Vagina (tissue), 2 donors: ENCODE measurements at places on chromosomes 1 and 21.
A peak's percentile ranks its signal among the peaks of the same experiment; 100 is the strongest.

DNA sequence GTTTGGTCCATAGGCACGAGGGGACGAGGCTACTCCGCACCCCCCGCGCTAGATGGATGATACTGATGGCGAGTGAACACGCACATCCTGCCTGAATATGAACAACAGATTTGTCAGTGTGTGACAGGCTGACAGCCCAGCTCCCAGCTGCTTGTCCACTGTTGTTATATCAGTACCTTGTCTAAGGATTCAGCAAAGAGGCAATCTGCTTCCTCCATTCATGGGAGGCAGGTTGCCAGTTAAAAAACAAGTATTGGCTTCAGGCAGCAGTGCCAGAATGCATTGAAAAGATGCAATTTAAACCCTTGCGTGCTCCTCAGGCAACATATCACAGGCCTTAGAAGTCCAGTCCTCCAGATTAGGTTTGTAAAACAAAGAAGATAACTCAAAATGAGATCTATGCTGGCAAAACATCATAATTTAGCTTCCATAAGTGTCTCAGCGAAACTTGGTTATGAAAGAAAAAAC is 223.3 kb downstream of the GPATCH2 start:
- no peak for DNase-seq

DNA sequence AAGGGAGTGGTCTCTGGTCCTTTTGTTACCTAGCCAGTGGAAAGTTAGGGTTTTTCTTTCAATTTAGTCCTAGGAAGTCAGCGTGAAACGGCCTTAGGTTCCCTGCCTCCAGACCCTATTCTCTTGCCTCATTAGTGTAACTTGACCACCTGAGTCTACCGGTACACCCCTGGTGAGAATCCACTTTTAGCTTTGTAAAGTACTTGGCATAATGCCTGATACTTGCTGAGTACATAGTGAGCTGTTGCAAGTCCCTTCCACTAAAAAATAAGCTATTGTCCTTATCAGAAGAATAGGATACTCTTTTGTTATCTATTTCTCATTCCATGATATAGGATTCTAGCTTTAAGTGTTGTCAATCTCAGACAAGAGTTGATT is 228.8 kb downstream of the ST6GALNAC3 start:
- no peak for DNase-seq

DNA sequence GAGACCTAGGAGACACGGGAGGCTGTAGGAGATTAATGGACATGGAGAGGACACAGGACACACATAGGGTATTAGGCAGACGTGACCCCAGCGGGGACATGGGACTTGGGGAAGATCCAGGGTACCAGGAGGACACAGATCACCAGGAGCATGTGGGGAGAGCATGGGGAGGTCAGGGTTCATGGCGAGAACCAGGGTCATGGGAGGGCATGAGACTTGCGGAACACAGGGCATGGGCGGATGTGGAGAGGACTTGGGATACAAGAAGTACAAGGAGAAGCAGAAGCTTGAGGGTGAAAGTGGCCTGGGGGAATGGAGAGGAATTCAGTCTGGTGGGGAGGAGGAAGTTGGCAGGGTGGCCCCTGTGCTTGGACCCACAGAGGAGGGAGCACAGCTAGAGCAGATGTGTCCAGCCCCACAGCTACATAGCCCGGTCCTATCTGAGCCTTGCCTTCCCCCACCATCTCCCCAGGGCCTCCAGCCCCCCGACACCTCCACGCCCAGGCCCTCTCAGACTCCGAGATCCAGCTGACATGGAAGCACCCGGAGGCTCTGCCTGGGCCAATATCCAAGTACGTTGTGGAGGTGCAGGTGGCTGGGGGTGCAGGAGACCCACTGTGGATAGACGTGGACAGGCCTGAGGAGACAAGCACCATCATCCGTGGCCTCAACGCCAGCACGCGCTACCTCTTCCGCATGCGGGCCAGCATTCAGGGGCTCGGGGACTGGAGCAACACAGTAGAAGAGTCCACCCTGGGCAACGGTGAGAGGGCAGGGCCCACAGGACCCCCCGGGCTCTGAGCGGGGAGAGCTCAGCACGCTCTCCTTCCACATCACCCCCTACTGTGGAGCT is 12.1 kb downstream of the TIE1 start:
- DNase-seq = no peak

DNA sequence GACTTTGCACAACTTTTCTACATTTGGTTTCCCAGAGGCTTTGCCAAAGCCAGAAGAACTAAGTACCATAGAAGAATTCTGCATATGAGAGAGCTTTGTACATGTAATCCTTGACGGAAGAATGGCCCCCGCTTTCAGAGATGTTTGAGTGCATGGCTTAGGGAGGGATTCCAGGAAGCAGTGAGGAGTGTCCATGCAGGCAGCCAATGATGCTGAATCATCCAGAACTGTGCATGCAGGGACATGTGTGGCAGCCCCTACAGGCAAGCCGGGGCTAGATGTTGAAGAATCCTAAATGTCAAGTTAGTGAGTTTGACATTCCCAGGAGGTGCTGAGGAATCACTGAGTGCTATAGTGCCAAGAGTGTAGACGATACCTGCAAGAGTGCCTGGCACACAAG is 9.9 kb upstream of the HAO2 start:
- peak; percentile 81 for DNase-seq

GRCh38 chr1:246355411-246356230 is 151.5 kb downstream of the SMYD3 start:
- DNase-seq = no peak

DNA sequence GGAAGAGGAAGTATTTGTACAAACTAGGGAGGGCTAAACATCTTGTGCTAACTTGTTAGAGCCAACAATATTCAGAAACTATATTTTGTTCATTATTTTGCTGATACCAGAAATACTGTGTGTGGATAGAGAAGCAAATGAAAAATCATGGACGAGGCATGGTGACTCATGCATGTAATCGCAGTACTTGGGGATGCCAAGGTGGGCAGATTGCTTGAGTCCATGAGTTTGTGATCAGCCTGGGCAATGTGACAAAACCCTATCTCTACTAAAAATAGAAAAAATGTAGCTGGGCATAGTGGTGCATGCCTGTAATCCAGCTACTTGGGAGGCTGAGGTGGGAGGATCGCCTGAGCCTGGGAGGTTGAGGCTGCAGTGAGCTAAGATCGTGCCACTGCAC is 13.4 kb downstream of the LRRC41 start:
- DNase-seq = no peak

- DNase-seq = no peak
Measured at GRCh38 chr1:82108843-82109242, 308.1 kb downstream of the ADGRL2 start.

- DNase-seq = no peak
Measured at GRCh38 chr1:17944646-17945045, 163.0 kb upstream of the IGSF21 start.

GRCh38 chr1:243422362-243422761 is 166.5 kb downstream of the SDCCAG8 start:
- DNase-seq = no peak

DNA sequence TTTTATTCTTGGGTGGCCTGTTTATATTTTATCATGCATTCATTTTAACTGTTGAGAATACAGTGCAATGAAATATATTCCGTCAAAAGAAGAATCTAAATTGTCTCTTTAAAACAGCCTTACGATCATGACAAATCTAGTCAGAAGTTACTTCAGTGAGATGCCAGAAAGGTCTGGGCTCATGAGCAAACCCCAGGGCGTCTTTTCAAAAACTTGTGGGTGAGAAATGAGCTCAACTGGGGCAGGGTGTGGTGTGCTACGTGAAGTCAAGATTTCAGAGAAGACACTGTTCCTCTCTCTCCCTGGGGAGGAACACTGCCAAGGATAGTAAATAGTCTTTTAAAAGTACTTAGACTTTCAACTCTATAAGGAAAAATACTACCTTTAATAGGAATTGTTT is 13.4 kb upstream of the UAP1 start:
- DNase-seq = no peak

- no peak for DNase-seq
Measured at GRCh38 chr1:15899266-15899665, 51.8 kb downstream of the SPEN start.

GRCh38 chr1:221549815-221550214 is 192.1 kb downstream of the DUSP10 start:
- no peak for DNase-seq

- no peak for DNase-seq
Measured at GRCh38 chr1:214396330-214396729, 115.4 kb downstream of the SMYD2 start.

DNA sequence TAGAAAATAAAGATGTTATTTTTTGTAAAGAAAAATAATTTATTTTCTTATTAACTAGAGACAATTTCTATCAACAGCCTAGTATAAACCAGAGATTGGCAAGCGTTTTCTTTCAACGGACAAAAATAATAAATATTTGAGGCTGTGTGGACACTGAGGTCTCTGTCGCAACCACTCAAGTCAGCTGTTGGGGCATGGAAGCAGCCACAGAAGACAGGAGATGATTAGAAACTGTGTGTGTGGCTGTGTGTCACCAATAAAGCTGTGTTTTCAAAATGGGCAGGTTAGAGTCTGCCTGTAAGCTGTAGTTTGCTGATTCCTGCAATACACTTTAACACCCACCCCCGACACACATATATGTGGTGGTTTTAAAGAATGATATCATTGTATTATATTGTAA is 200.6 kb upstream of the HMCN1 start:
- DNase-seq = no peak

DNA sequence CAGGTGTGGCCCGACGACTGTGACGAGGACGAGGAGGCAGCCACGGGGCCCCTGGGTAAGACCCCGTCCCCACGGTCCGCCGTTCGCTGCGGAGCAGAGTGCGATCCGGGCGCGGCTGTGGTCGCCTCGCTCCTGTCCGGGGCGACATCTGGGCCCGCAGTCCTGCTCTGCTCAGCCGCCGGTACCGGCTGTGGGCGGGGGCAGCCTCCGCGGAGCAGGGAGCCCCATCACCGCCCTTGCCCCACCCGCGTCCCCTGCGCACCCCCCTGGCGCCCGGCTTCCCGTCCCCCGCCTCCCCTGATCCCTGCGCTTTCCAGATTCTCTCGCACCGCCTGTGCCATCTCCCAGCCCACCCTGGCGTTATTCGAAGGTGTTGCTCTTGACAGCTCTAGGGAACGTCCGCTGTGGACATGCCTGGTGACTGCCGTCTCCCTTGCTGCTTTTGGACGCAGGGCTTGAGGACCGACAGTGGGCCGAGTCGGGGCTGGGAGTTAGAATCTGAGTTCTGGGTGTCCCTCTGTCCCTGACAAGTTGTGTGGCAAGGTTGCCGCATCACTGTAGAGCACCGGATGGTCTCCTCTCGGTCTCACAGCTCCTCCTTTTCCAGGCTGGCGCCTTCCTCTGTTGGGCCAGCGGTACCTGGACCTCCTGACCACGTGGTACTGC is 596 bp downstream of the TOR3A start:
- no peak for DNase-seq

DNA sequence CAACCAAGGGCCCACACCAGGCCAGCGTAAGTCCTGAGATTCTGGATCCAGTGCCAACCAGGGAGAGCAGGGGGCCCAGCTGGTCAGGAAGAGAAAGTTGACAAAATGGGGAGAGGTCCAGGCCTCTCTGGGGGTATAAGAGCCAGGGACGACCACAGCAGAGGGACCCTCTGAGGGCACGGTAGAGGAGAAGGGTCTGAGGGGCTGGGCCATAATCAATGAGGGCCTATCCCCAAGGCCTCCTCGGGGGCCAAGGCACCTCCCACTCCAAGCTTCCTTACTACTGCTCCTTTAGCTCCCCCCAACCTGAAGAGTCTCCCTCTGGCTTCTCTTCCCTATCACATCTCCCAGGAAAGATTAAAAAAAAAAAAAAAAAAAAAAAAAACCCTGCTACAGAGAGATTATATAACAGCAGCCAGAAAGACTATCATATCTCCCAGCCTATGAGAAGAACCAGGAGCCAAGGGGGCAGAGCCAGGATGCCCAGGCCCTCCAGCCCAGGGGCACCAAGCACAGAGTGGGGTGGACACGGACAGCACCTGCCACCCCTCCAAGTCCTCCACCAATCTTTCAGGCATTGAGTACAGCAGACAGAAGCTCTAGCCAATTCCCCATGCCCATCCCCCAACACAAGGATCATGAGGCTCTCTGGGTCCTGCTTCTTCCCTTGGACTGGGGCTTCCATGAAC is 2.7 kb downstream of the MEF2D start:
- no peak for DNase-seq

GRCh38 chr21:42440187-42440792 is 36.6 kb downstream of the UBASH3A start:
- DNase-seq = no peak

GRCh38 chr1:32990887-32991286 is 26.3 kb upstream of the RNF19B start:
- DNase-seq = no peak

GRCh38 chr1:235736263-235736662 is 86.7 kb upstream of the GNG4 start:
- no peak for DNase-seq

GRCh38 chr1:231052777-231053176 is 12.7 kb upstream of the FAM89A start:
- DNase-seq = no peak

- no peak for DNase-seq
Measured at GRCh38 chr1:158649052-158649451, 37.5 kb downstream of the SPTA1 start.

DNA sequence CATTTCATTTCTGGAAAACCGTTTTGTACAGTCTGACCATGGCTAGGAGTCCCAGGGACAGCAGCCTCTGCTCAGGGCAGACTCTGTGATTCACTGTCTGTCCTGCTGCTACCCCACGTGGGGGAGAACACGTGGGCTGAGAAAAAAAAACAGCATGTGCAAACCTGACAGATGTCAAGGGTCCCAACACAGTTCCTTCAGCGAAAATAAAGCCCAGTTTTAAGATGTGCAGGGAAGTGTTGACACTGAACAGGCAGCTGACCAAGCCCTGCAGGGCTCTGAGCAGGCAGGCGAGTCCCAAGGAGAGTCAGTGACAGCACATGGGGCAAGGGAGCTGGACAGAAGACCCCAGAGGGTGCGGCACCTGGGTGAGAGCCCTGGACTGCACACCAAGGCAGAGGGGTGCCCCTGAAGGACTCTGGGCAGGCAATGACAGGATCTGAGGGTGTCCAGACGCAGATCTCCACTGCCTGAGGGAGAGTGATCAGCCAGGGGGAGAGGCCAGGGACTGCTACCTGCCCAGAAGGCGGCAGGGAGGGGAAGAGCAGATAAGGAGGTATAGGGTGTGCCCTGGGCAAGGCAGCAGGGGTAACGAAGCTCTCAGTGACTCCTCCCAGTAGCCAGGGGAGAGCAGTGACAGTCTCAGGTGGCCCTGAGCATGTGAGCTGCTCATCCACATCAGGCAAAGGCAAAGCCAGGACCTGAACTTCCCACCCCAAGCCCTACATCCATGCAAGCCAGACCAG is 5.1 kb upstream of the SPATC1L start:
- peak; percentile 83 for DNase-seq

- DNase-seq = no peak
Measured at GRCh38 chr1:42430286-42431135, 25.3 kb downstream of the ZMYND12 start.

DNA sequence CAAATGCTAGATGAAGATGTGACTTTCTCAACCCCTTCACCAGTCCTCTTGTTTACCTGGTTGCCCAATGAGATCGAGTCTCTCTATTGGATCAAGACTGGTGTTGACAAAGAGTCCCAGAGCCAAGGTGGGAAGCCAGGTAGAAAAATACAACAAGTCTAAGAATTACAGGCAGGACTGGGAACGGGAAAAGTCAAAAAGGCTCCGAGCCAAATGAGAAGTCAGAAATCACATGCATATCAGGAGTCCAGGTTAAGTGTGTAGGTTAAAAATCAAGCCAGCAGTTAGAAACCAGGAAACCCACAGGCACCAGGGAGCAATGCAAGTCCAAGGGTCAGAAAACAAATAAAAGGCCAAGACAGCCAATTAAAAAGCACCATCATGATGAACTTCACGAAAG is 27.4 kb upstream of the DUSP23 start:
- DNase-seq = no peak

- DNase-seq = no peak
Measured at GRCh38 chr1:162541619-162542141, 19.8 kb upstream of the UAP1 start.

GRCh38 chr1:57605933-57606332 is 182.1 kb upstream of the DAB1 start:
- DNase-seq = no peak
